Kidney (tissue), 22 donors: ENCODE measurements at places on chromosomes 7 and 10. TPM values are rescaled to one million over a fixed set of nuclear protein-coding genes. Genes with fewer than 3 reads are reported as not detected.

GRCh38 chr7:103972779-103973434, 16.6 kb downstream of the RELN start:
- DNase-seq = no peak

GRCh38 chr7:106775552-106775936, 89.5 kb upstream of the PIK3CG start:
- DNase-seq = no peak

- no peak for DNase-seq
Observed at GRCh38 chr7:52382731-52383130, 652.7 kb upstream of the POM121L12 start.

DNA sequence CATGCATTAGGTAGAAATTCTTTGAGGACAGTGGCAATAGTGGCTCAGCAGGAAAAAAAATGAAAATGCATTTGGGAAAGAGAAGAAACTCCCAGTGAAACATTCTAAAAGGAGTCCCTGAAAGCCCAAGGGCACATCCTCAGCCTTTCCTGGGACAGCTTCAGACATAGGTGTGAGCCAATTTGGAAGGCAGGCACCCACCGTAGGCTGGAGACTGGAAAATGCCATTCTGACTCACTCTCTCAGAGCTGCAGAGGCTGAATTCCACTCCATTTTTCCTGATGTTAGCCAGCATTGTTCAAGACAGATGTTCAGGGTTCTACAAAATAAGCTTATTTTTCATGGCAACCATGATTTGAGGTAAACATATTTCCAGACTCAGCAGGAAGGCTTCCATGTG, 379.0 kb upstream of the FZD8 start:
- no peak for DNase-seq

- no peak for DNase-seq
Observed at GRCh38 chr10:26213157-26213800, 3.3 kb upstream of the GAD2 start.

DNA sequence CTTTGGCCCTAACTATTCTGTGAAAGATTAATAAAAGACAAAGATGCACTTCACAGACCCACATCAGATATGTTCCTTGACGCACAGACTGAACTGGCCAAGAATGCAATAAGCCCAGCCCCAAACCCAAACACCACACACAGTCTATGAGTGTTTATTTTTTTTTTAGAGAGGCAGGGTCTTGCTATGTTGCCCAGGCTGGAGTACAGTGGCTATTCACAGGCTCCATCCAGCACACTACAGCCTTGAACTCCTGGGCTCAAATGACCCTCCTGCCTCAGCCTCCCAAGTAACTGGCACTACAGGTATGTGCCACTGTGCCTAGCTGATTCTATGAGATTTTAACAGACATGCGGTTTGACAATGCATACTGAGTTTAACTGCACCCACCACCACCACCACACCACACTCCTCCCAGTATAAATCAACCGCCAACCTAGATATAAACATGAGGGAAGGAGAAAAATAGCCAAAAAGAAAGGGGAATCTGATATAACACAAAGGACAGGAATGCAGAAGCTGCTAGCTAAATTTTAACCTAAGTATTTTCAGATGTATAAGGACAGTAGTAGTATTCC, 35.1 kb upstream of the SLC26A3 start:
- no peak for DNase-seq

DNA sequence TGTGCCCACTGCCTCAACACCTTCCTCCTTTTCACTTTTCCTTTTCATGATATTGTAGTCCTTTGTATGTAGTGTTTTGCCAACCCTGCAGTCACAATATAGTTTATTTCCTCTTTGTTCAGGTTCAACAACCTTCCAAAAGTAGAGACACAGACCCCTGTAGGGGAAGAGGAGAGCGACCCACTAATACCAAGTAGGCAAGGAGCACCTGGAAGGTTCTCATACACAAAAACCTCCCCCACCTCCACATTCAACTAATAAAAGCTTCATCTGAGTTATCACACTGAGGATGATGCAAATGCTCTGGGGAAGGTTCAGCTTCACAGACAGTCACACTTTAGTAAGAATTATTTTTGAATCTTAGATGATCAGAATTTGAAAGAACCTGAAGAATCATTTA, 41.6 kb downstream of the PIK3AP1 start:
- DNase-seq = no peak

DNA sequence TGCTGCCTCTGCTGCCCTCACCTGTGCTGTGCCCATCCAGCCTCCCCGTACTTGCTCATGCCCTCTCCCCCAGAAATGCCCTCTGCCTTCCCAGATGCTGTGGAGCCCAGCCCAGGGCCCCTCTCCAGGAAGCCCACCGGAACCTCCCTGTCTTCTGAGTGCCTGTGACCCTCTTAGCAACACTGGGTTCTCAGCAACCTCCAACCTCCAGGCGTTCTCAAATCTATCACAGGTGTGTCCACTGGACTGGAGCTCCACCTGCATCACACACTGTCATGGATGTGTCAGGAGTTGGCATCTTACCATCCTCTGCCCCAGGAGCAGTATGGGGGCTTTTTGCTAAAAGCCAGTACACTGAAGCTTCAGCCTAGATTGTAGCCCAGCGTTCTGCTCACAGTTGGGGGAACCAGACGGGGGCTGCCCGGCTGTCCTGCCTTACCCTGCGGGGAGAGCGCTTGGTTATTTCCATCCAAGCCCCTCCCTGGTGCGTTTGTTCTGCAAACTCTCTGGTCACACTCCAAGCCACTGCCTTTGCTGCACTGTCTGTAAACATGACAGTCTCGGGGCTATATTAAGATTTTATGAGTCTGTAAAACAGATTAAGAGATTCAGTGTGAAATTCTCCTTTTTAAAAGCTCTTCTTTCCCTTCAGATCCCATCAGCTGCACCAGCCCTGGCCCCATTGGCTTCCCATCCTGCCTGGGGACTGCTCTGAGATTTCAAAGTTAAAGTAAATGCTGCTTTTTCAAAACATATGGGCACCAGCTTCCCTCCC, 71.3 kb upstream of the CPXM2 start:
- no peak for DNase-seq

The CAMK1D gene
- polyA plus RNA-seq = 1.1 TPM

The NEUROG3 gene
- polyA plus RNA-seq = not detected

The UBE2H gene
- polyA plus RNA-seq = 40.6 TPM

The CADPS2 gene
- 39.9 TPM for polyA plus RNA-seq

The TLX1 gene
- polyA plus RNA-seq = not detected

The STEAP2 gene
- polyA plus RNA-seq = 8.9 TPM

The CRYGN gene
- not detected for polyA plus RNA-seq

The GPR26 gene
- not detected for polyA plus RNA-seq

The FAM25C gene
- polyA plus RNA-seq = not detected

The RAPGEF5 gene
- polyA plus RNA-seq = 3.9 TPM
